ENCODE measurements at places on chromosomes 2 and 18.

DNA sequence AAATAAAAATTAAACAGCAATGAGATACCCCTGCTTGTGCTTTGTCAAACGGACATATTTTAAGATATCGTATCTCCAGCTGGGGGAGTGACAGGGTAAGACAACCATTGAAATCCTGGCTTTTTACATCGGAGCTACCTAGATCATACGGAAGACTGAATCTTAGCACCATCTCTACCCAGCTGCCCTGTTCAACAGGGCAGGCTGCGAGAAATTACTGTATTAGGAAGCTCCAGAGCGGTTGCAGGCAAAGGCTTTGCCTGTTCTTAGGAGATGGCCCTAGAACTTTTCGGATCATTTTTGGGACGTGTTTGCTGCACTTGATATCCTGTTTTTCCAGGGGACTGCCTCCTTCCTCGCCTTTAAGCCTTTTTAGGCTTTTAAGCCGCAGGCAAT, 2.0 kb upstream of the PRKCE start:
- DNase-seq: no peak

DNA sequence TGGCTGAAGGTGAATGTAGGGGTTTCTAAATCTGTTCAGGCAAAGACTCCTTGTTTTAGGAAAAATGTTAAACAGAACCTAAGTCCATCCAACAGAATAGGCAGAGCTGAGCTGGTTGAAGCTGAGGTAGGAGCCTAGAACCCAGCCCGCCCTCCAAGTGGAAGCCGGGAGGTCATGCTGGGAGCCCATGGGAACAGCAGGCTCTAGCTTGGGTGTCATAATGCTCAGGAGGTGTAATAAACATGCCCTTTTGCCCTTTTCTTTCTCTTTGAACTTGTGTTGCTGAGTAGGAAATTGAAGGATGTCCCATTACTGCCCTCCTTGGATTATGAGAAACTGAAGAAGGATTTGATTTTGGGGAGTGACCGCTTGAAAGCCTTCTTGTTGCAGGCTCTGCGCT, 60.3 kb downstream of the ARMC9 start:
- DNase-seq: no peak

DNA sequence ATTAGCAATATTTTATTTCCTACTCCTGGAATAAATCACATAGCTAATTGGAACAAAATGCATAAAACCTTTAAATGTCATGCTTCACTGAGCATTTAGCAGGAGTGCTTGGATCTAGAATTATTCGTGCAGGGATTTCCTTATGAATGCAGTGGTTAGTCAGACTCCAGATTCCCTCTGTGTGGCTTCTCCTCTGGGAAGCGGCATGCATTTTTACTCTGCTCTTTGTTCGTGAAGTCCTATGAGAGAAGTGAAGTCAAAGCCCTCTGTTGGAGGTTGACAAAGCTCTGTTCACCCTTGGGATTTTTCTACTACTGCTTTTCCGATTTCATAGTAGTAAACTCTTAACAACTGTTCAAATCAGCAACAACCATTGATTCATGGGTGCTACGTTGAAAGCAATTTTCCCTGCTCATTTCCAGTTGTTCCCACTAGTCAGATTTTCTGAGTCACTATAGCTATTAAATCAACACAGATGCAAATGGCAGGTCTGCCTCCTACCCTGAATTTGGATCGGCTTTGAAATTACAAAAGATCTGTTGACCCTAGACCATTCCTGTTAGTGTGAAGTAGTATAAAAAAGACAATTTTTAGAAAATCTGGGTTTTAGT, 461.7 kb downstream of the STK39 start:
- no peak for DNase-seq

- no peak for DNase-seq
Observed at GRCh38 chr2:217897816-217898806, 104.7 kb downstream of the TNS1 start.

GRCh38 chr2:171895786-171896185, 1.7 kb upstream of the SLC25A12 start:
- DNase-seq: no peak

GRCh38 chr2:96801786-96802595, 14.1 kb upstream of the CNNM3 start:
- no peak for DNase-seq

DNA sequence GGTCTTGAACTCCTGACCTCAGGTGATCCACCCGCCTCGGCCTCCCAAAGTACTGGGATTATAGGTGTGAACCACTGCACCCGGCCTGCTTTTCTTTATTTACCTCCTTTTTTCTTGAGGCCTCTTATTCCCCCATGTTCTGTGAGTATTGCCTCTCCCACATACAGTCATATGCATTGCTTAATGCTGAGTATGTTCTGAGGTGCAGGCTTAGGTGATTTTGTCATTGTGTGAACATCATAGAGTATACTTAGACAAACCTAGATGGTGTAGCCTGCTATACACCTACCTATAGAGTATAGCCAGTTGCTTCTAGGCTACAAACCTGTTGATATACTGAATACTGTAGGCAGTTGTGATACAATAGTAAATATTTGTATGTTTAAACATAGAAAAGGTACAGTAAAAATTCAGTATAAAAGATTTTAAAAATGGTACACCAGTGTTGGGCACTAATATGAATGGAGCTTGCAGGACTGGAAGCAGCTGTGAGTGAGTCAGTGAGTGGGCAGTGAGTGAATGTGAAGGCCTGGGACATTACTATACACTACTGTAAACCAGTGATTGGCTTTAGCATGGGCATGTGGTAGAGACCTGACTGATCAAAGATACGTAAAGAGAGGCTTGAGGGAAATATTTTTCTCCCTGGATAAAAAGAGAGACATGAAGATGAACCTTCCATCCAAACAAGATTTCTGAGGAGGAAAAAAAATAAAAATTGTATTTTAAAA, 17.6 kb downstream of the SLC39A10 start:
- no peak for DNase-seq

GRCh38 chr2:233714121-233714520, 1.4 kb downstream of the UGT1A5 start:
- DNase-seq: no peak

DNA sequence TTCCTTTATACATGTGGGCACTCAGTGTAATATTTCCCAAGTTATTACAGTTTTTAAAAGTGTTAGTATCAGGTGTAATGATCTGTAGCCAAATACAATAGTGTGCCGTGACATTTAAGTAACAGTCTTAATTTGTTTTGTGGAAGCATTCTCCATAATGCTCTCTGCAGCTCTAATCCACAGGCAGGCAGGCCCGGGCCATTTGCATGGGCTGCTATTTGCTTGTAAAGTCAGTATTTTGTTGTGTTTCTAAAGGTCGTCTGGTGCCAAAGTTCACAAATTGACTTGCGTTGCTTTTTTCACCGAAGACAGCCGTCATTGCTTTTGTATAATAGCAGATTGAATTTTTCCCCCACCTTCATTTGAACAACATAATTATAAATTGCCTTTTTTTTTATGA, 153.0 kb downstream of the GBX2 start:
- DNase-seq: no peak

- DNase-seq: no peak
Observed at GRCh38 chr2:101116841-101117552, 34.2 kb downstream of the TBC1D8 start.

- DNase-seq: no peak
Observed at GRCh38 chr2:198314559-198315153, 510.3 kb downstream of the PLCL1 start.

DNA sequence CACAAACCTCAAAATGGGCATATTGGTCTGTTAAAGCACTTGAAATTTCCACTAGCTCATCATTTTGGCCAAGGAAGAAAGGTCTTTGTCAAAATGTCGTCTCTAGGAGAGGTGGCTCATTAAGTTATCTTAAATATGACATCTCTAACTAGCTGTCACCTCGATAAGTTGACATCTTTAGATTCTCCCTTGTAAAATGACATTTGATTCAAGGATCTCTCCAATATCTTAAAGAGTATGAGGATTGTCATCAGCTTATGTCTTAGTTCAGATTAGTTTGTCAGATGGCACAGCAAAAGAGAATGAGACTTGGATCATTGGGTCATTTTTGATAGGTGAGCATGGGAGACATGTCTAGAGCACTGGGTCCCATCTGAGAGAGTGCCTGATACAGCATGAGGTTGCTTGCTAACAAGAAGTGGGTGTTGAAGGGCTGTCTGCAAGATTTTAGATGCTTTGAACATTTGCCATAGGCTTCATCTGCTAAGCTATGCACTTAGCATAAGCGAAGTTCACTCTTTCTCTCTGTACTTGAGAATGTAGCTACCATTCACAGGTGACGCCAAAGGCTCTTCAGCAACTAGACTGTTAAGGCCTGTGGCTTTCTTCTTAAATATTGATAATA, 12.9 kb downstream of the PTPRM start:
- DNase-seq: no peak

DNA sequence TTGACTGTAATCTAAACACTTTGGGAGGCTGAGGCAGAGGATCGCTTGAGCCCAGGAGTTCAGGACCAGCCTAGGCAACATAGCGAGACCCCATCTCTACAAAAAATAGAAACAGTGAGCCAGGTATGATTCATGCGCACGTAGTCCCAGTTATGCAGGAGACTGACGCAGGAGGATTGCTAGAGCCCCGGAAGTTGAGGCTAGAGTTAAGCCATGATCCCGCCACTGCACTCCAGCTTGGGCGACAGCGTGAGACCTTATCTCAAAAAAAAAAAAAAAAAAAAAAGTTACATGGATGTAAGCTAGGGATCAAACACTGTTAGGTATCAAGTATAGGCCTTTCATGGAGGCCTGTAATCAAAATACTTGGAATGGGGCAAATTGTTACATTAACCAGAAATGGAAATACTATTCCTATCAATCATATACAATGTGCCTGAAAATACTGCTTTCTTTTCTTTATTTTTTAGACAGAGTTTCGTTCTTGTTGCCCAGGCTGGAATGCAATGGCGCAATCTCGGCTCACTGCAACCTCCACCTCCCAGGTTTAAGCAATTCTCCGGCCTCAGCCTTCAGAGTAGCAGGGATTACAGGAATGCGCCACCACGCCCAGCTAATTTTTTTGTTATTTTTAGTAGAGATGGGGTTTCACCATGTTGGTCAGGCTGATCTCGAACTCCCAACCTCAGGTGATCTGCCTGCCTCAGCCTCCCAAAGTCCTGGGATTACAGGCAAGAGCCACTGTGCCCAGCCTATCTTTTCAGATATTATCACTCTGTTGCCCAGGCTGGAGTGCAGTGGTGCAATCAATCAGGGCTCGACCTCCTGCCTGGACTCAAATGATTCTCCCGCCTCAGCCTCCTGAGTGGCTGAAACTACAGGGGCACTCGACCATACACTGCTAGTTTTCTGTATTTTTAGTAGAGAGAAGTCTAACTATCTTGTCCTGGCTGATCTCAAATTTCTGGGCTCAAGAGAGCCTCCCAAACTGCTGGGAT, 27.2 kb downstream of the XPO1 start:
- DNase-seq: no peak

- DNase-seq: no peak
Observed at GRCh38 chr2:71347517-71347916, 15.9 kb downstream of the ZNF638 start.

DNA sequence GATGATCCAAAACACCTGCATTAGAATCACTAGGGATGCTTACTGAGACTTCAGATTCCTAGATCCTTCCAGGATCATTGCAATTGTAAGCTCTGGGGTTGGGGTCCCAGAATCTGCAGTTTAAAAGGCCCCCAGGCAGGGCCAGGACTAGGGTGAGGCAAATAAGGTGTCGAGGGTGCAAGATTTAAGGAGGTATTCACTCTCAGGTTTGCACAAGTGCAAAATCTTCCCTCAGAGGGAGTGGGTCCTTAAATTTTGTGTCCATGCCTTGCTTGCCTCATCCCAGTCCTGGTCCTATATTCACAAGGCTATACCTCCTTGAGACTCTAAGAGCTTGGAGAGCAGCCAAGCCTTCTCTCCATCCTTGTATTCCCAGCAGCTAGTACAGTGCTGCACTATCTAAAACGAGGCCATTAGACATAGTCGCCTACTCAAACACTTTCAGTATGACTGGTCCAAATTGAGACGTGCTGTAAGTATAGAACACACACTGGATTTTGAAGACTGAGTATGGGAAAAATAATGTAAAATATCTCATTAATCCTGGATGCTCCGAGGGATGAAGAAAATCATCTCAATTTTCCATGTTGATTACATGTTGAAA, 31.6 kb upstream of the MREG start:
- no peak for DNase-seq

Measured in stimulated activated CD8-positive, alpha-beta memory T cell treated with anti-CD3 and anti-CD28 coated beads, Interleukin-7, amount 100 ng/mL, for 1 hour (primary cell).